ENCODE measurements at places on chromosomes 3 and 15. TPM values are rescaled to one million over a fixed set of nuclear protein-coding genes. Genes with fewer than 3 reads are reported as not detected.

SCG5 gene
- total RNA-seq: 55.4 TPM

GTF2E1 gene
- 18.0 TPM for total RNA-seq

C2CD4B gene
- total RNA-seq: not detected

MB21D2 gene
- 9.1 TPM for total RNA-seq

ABCF3 gene
- 67.8 TPM for total RNA-seq

NCBP2 gene
- 82.8 TPM for total RNA-seq

PLA2G4E gene
- not detected for total RNA-seq

SYNPR gene
- 3.7 TPM for total RNA-seq

CRABP1 gene
- 156 TPM for total RNA-seq

TMC3 gene
- 0.05 TPM for total RNA-seq

PLS1 gene
- 7.2 TPM for total RNA-seq

- no peaks in the 10 kb centered on the region for H3K36me3 ChIP-seq
- H3K4me3 ChIP-seq: no peak overlapping the region
- no peak for DNase-seq
- H3K27me3 ChIP-seq: peaks cover 15% of the 10 kb centered on the region
Measured at GRCh38 chr3:13113346-13114330, 40.4 kb upstream of the IQSEC1 start.

GRCh38 chr3:151593928-151594327 is 133.1 kb upstream of the IGSF10 start:
- H3K4me1 ChIP-seq: peaks cover 2% of the 10 kb centered on the region
- no peak overlapping the region for H3K27ac ChIP-seq

DNA sequence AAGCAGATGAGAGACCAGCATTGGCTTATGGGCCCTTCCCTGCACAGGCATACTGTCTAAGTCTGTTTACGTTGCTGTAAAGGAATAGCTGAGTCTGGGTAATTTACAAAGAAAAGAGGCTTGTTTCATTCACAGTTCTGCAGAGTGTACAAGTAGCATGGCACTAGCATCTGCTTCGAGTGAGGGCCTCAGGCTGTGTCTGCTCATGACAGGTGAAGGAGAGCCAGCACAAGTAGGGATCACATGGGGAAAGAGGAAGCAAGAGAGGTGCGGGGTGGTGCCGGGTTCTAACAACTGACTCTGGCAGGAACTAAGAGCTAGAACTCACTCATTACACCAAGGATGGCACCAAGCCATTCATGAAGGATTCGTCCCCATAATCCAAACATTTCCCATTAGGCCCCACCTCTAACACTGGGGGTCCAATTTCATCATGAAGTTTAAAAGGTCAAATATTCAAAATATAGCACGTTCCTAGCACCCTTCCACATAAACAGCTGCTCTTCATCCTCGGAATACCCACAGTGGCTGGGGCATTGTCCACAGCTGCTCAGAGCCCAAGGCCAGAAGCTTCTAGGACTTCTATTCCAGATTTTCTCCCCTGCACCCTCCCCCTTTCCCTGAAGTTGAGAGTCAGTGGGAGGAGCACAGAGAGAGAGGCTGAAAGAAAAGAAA is 5.6 kb downstream of the RTP3 start:
- no peak for DNase-seq
- H3K36me3 ChIP-seq: no peaks in the 10 kb centered on the region
- H3K4me1 ChIP-seq: peaks cover 21% of the 10 kb centered on the region
- no peak overlapping the region for H3K4me3 ChIP-seq
- no peaks in the 10 kb centered on the region for H3K27me3 ChIP-seq
- no peak overlapping the region for H3K27ac ChIP-seq

GRCh38 chr15:58770519-58770856 is 614 bp upstream of the MINDY2 start:
- peaks cover 15% of the 10 kb centered on the region for H3K4me1 ChIP-seq
- H3K36me3 ChIP-seq: no peaks in the 10 kb centered on the region
- H3K27ac ChIP-seq: peak overlapping the region; percentile 100
- H3K4me3 ChIP-seq: no peak overlapping the region
- no peak for DNase-seq
- H3K27me3 ChIP-seq: no peaks in the 10 kb centered on the region

DNA sequence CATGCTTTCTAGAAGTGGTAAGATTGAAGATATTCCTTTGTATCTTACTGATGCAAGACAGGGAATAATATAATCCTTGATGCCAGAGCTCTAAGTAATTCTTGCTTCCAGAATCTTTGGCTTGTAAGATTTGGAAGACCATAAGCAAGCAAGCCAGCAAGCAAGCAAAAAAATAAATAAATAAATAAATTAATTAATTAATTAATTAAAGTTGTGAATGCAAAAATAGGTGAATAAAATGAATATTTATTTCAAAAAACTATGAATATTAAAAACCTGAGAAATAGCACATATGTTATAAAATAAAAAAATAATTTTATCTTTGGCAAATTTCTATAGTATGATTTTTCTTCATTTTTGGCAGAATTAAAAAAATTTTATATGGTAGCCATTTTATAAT is 750.2 kb upstream of the ARRDC4 start:
- H3K36me3 ChIP-seq: no peaks in the 10 kb centered on the region
- no peaks in the 10 kb centered on the region for H3K27me3 ChIP-seq
- H3K4me1 ChIP-seq: no peaks in the 10 kb centered on the region
- no peak for DNase-seq

DNA sequence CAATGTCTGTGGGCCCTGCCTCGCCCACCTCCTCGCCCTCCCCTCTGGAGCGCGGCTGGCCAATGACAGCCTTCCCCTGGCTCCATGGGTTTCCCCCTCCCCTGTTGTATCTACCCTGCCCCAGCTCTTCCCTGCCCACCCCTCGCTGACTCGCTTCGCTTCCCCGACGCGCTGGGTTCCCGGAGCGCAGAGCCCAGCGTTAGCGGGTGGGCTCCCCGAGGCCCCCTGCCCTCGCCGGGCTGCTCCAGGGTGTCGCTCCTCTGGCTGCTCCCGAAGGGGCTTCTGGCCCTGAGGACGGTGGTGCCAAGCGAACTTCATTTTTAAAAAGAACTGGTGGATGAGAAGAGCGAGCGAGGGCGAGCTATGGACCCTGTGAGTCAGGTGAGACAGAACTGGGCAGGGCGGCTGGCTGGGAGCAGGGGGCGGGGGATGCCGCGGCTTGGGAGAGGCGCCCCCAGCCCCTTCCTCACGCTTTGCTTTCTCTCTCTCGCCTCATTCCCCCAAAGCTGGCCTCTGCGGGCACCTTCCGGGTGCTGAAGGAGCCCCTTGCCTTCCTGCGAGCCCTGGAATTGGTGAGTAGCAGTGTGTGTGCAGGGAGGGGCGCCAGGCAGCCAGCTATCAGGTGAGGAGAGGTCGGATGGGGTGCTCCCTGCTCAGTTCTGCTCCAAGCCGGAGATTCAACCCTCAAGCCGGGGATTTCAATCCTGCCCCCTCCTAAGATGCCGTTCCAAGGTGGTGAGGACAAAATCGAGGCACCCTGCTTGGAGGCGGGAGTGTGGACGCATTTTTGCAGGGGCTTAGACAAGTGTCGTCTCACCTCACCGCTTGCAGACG is at the start of gene SYNPR:
Gene SYNPR (plus strand): TSS at position 138 of the 834 bp plus-strand sequence.
- peak within 1 kb of the TSS; percentile 65 for H3K4me3 ChIP-seq
- peaks cover 17% of the 10 kb centered on the region for H3K4me1 ChIP-seq
- DNase-seq: no peak
- no peak within 1 kb of the TSS for H3K27ac ChIP-seq
- H3K27me3 ChIP-seq: peaks cover 80% of the 10 kb centered on the region

GRCh38 chr3:126931806-126932187 is 51.1 kb upstream of the PLXNA1 start:
- no peak for DNase-seq
- H3K36me3 ChIP-seq: peaks cover 2% of the 10 kb centered on the region
- H3K27me3 ChIP-seq: peaks cover 96% of the 10 kb centered on the region
- no peak overlapping the region for H3K27ac ChIP-seq
- H3K4me3 ChIP-seq: no peak overlapping the region
- peaks cover 17% of the 10 kb centered on the region for H3K4me1 ChIP-seq

DNA sequence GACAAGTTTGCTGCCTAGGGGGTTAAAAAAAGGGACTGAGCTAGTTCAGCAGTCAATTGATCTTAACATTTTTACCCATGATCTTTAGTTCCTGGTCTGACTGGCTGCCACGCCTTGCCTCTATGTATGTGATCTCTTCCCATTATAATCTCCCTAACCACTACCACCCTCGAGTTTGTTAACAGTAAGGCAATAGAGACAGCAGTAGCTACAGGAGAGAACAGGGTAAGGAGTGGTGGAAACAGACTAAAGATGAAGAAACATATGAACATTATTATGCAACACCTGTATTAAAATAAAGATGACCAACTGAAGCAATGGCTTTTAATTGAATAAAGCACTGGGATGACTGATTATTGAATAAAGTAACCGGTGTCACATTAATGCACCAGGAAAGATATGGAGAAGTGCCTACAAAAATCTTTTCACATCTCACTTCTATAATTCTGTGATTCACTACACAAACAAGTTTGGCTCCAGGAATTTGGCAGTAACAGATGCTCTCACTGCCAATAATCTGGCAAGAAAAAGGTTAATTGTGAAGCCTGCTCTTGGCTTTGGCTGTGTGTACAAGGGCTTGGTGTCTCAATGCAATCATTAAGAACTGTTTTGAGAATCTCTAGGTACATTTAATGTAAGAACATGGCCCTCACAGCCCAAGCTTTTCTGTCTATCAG is 95.7 kb downstream of the HHLA2 start:
- H3K4me3 ChIP-seq: no peak overlapping the region
- no peak overlapping the region for H3K27ac ChIP-seq
- H3K27me3 ChIP-seq: peaks cover 20% of the 10 kb centered on the region

DNA sequence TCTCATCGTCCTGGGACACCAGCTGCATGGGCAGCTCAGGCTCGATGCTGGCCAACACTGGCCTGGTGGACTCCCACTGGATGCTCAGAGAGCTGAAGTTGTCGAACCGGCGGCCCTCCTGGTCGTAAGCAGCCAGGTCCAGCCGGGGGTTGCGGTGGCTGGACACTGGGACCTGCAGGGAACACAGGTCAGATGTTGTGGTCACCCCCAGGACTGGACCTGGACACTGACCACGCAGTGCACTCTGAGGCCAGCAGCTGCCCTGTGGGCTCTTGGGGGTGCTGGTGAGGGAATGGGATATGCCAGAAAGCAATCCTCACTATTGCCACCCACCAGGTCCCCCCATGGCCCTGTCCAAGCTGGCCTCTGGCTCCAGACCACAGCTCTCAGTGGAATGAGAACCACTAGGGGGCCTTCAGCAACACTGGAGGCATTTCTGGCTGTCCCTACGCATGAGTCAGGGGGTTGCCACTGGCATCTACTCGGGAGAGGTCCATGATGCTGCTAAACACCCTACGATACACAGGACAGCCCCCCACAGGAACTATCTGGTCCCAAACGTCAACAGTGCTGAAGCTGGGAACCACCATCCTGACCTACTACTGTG is 66.1 kb downstream of the NUP210 start:
- H3K27me3 ChIP-seq: no peaks in the 10 kb centered on the region
- H3K36me3 ChIP-seq: peaks cover 9% of the 10 kb centered on the region
- DNase-seq: no peak
- H3K4me1 ChIP-seq: no peaks in the 10 kb centered on the region
- H3K27ac ChIP-seq: no peak overlapping the region
- no peak overlapping the region for H3K4me3 ChIP-seq

DNA sequence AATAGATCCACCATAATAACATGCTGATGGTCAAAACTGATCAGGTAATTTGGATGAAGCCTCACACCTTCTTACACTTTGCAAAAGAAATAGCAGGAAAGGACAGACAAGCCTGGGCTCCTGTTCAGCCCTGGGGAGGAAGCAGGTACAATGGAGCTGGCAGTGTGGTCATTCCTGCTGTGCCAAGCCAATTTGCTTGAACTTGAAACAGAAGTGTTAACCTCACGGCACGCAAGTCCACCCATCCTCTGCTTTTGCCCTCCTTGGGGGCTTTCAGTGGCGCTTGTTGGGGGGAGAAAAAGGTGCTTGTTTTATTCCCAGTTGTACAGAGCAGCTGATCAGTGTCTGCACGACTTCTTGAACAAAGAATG is 36.8 kb upstream of the RFTN1 start:
- no peak for DNase-seq
- H3K4me3 ChIP-seq: peak overlapping the region; percentile 59

- peak overlapping the region; percentile 87 for H3K27ac ChIP-seq
- peaks cover 13% of the 10 kb centered on the region for H3K36me3 ChIP-seq
- DNase-seq: no peak
Measured at GRCh38 chr15:74653426-74654102, 37.9 kb downstream of the CLK3 start.

- H3K27ac ChIP-seq: no peak overlapping the region
- H3K4me3 ChIP-seq: no peak overlapping the region
- H3K36me3 ChIP-seq: no peaks in the 10 kb centered on the region
- H3K4me1 ChIP-seq: no peaks in the 10 kb centered on the region
- DNase-seq: no peak
Measured at GRCh38 chr3:567488-568185, 371.1 kb downstream of the CHL1 start.

DNA sequence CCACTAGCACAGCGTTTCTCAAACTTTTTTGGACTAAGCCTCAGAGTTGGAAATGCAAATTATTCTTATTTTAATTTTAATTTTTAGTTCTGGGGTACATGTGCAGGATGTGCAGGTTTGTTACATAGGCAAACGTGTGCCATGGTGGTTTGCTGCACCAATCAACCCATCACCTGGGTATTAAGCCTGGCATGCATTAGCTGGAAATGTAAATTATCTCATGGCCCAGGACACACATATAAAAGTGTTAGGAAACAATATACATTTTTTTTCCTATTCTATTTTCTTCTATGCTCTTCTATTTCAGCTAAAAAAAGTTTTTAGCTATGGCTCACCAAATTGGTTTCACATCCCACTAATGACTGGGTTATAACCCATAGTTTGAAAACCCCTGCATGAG is 73.3 kb upstream of the LRIG1 start:
- no peak overlapping the region for H3K27ac ChIP-seq
- DNase-seq: no peak
- peaks cover 12% of the 10 kb centered on the region for H3K27me3 ChIP-seq
- peaks cover 4% of the 10 kb centered on the region for H3K4me1 ChIP-seq
- H3K36me3 ChIP-seq: no peaks in the 10 kb centered on the region
- no peak overlapping the region for H3K4me3 ChIP-seq

- H3K36me3 ChIP-seq: no peaks in the 10 kb centered on the region
- DNase-seq: no peak
- H3K27me3 ChIP-seq: peaks cover 4% of the 10 kb centered on the region
- H3K4me1 ChIP-seq: peaks cover 35% of the 10 kb centered on the region
- H3K27ac ChIP-seq: peak within 1 kb of the TSS; percentile 91
- no peak within 1 kb of the TSS for H3K4me3 ChIP-seq
Measured at GRCh38 chr3:69999140-70000027, at the start of gene SAMMSON. SAMMSON (plus strand) TSS chr3:69999733.

GRCh38 chr3:180808823-180809575 is 103.5 kb upstream of the FXR1 start:
- no peak overlapping the region for H3K27ac ChIP-seq
- H3K4me3 ChIP-seq: no peak overlapping the region
- DNase-seq: no peak
- no peaks in the 10 kb centered on the region for H3K27me3 ChIP-seq

GRCh38 chr3:191379446-191379845 is 49.1 kb upstream of the UTS2B start:
- no peak overlapping the region for H3K27ac ChIP-seq
- peaks cover 30% of the 10 kb centered on the region for H3K36me3 ChIP-seq
- H3K27me3 ChIP-seq: no peaks in the 10 kb centered on the region

- no peaks in the 10 kb centered on the region for H3K4me1 ChIP-seq
- H3K27ac ChIP-seq: no peak overlapping the region
- peaks cover 3% of the 10 kb centered on the region for H3K36me3 ChIP-seq
- no peak overlapping the region for H3K4me3 ChIP-seq
Measured at GRCh38 chr3:56291244-56291680, 177.0 kb downstream of the ERC2 start.

GRCh38 chr3:139541532-139542288 is 2.2 kb upstream of the RBP1 start:
- DNase-seq: no peak
- H3K4me1 ChIP-seq: peaks cover 49% of the 10 kb centered on the region
- H3K27me3 ChIP-seq: no peaks in the 10 kb centered on the region
- H3K36me3 ChIP-seq: peaks cover 7% of the 10 kb centered on the region
